SK-N-SH treated with all-trans-retinoic acid at 6 μM for 48 hours (cell line): ENCODE measurements at places on chromosomes 13 and 19.
A peak's percentile ranks its signal among the peaks of the same experiment; 100 is the strongest.

- no peak for ATAC-seq
These were observed 327.6 kb upstream of the PCDH9 start for GRCh38 chr13:67557642-67558241.

DNA sequence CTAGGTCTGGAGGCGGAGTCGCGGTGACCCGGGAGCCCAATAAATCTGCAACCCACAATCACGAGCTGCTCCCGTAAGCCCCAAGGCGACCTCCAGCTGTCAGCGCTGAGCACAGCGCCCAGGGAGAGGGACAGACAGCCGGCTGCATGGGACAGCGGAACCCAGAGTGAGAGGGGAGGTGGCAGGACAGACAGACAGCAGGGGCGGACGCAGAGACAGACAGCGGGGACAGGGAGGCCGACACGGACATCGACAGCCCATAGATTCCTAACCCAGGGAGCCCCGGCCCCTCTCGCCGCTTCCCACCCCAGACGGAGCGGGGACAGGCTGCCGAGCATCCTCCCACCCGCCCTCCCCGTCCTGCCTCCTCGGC, at the start of gene SLC5A5:
Gene SLC5A5, plus strand, starts transcription at position 68 of the 373 bp plus-strand sequence. CDS start 375 bp downstream, outside the sequence.
- ATAC-seq, result no peak

DNA sequence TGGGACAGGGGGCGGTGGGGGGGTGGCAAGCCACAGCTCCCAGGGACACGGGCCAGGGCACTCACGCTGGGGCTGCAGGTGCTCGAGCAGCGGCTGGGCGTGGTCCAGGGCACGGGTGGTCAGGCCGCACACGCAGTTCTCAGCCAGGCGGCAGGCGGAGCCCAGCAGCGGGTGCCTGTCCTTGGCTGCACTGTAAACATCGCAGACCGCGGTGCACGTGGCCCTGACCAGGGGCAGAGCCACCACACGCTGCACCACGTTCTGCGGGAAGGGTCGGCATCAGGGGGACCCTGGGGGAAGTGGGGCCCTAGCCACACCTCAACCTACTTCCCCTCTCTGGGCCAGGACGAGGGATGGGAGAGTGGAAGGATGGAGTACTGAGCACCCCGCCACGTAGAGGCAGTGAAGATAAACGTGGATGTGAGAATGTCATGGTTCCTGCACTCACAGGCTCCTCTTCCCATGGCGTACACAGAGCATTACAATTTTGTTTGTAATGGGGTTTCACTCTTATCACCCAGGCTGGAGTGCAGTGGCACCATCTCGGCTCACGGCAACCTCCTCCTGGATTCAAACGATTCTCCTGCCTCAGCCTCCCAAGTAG, 3.4 kb downstream of the PLIN5 start:
- peak; percentile 31 for ATAC-seq

DNA sequence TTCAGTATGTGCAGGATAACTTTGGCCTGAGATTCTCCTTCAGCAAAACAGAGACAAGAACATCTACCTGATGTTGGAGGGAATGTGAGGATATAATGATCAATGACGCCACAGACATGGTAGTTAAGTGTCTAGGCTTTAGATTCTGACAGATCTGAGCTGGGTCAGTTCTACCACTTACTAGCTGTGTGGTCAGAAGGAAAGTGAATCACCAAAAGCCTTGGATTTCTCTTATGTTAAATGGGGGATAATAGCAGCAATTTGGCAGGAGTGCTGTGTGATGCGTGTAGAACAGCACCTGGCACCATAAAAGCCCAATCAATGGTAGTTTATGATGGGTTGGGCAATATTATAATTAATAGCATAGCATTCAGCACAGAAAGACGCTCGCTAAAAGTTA, 41.7 kb downstream of the RXFP2 start:
- no peak for ATAC-seq

GRCh38 chr19:47176627-47177090, 46.0 kb downstream of the SAE1 start:
- peak; percentile 49 for ATAC-seq

- peak; percentile 75 for ATAC-seq
These were observed 105.7 kb upstream of the RAP2A start for GRCh38 chr13:97328222-97328790.

DNA sequence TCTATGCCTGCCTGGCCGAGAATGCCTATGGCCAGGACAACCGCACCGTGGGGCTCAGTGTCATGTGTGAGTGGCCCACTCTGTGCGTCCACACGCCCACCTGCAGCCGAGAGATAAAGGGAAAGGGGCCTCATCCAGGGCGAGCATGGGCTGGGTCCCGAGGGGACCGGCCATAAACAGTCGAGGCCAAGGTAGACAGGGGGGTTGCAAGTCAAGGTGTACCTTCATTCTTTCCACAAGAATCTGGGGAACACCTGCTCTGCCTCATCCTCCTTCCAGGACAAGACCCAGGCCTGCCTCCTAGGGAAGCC, 8.3 kb downstream of the MAG start:
- ATAC-seq, result no peak

DNA sequence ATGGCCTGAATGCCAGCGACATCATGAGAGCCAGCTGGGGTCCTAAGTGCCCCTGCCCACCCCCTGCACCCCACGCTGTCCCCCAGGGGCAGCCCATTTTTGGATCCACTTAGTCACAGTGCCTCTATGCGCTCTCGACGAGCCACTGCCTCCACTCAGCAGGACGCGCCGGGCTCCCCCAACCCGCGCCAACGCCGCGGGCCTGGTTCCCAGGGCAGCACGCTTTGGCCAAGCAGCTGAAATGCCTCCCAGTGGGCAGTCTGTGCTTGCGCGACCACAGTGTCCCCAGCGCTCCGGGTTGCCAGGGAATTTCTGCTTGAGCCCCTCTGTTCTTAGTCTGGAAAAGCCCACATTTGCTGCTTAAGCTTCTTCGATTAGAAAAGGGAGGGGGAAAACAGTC, 39.4 kb downstream of the TMED1 start:
- ATAC-seq, result no peak

- ATAC-seq, result no peak
These were observed 10.2 kb downstream of the PLPPR3 start for GRCh38 chr19:811506-812048.

- ATAC-seq, result no peak
These were observed 201.3 kb upstream of the SLITRK6 start for GRCh38 chr13:86000546-86000945.

GRCh38 chr19:18672044-18672451, 11.4 kb upstream of the CRTC1 start:
- no peak for ATAC-seq

DNA sequence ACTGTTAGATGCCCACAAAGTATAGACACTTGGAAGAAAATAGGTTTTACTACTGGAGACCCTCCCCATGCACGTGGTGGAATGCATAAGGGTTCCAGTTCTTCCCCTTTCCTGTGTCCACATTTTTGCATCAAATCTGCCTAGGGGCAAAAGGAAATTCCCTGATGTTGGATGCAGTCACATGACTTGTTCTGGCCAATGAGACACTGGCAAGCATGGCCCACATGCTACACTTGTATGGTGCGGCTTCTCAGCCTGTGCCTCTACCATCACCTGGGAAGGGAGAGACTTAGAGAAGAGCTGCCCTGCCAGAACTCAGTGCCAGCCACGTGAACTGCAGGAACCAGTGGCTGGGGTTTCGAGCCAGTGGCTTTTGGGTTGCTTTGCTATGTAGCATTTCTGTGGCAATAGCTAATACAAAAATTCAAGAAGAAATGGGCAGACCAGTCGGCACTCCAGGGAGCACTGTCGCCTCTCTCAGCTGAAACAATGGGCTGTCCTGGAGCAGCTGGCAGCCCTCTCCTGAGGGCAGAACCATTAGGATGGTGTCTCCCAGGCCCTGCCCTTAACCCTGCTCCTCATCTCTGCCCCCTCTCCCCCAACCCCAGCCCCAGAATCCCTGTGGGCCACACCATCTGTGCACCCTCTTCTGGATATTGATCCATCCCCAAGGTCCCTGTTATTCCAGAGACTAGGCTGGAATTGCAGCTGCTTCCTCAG, 634.0 kb downstream of the UQCRFS1 start:
- no peak for ATAC-seq

- peak; percentile 68 for ATAC-seq
These were observed 653 bp downstream of the MVB12A start for GRCh38 chr19:17420475-17420924.

- peak; percentile 47; the same call in 2 of the 3 replicates for ATAC-seq
These were observed 105.1 kb downstream of the NUFIP1 start for GRCh38 chr13:44884076-44884729.

DNA sequence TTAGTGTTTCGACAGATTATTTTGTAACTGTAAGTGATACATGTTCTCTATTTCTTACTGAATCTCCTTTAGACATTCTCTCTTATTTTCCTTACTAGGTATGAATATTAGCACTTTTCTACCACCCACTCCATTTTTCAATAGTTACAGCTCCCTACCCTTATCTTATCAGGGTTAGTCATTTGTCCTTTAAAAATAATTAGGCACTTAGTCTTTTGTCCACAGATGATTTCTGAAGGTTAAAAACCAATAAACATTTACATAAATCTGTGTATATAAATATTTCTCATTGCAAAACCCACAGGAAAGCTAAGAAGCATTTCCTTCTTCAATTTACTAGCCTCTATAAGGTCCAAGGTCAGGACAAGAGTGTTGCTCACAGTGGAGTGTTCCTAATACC, 624.1 kb upstream of the MIR17HG start:
- ATAC-seq, result no peak

DNA sequence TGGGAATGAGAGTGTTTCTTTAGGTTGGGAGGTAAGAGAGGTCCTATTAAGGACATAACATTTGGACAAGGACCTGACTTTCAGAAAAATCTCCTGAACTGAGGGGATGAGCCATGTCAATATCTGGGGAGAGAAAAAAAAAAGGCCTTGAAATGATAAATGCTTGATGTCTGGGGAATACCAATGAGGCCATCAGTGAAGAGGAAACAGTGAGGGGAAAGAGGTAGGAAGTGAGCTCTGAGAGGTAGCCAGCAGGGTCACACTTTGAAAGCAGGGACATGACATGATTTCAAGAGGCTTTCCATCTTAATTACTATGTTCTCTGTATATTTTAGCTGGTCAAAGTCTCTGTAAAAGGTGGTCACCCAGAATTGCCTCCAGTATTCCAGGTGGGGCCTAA, 9.9 kb upstream of the UBE2L5 start:
- no peak for ATAC-seq

- ATAC-seq, result no peak
These were observed 87.3 kb downstream of the STK24 start for GRCh38 chr13:98489446-98490194.

- no peak for ATAC-seq
These were observed 13.6 kb downstream of the ONECUT3 start for GRCh38 chr19:1766800-1767352.

GRCh38 chr19:7658219-7658686, 10.6 kb upstream of the RETN start:
- peak; percentile 49; the same call in 2 of the 3 replicates for ATAC-seq

DNA sequence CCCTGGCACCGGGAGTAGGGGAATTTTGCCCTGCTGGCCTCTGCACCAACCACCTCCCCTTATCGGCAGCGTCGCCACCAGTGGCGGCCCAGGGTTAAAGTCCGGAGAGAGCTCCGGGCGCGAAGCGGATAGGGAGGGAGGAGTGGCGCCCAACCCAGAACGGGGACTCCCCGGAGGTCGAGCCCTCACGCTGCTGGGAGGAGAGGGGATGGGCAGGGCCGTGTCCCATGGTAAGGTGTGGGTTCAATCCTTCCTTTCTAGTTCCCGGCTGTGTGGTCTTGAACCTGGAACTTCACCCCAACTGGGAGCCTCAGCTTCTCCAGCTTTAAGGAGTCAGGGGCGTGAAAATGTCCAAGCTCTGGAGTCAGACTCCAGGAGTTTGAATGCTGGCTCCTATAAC, 23.3 kb upstream of the BCL3 start:
- peak; percentile 18; the same call in 2 of the 3 replicates for ATAC-seq

DNA sequence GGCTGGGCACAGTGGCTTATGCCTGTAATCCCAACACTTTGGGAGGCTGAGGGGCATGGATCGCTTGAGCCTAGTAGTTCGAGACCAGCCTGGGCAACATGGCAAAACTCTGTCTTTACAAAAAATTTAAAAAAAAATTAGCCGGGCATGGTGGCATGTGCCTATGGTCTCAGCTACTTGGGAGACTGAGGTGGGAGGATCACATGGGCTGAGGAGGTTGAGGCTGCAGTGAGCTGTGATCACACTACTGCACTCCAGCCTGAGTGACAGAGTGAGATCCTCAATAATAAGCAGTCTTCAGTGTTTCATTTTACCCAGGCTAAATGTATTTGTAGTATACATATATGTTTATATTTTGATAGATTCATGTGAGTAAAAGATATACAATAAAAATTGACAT, 85.0 kb downstream of the GGACT start:
- ATAC-seq, result no peak

- no peak for ATAC-seq
These were observed 1.5 kb downstream of the WASF3 start for GRCh38 chr13:26558987-26559386.

- no peak for ATAC-seq
These were observed 31.6 kb upstream of the MATK start for GRCh38 chr19:3817761-3818160.

GRCh38 chr13:28429685-28430290, 65.1 kb downstream of the FLT1 start:
- no peak for ATAC-seq
